Mammary epithelial cell (primary cell): ENCODE measurements at places on chromosomes 1 and 21. TPM values are rescaled to one million over a fixed set of nuclear protein-coding genes. Genes with fewer than 3 reads are reported as not detected.
A peak's percentile ranks its signal among the peaks of the same experiment; 100 is the strongest.

GRCh38 chr1:4634793-4635406 is 19.5 kb upstream of the AJAP1 start:
- no peak for DNase-seq

DNA sequence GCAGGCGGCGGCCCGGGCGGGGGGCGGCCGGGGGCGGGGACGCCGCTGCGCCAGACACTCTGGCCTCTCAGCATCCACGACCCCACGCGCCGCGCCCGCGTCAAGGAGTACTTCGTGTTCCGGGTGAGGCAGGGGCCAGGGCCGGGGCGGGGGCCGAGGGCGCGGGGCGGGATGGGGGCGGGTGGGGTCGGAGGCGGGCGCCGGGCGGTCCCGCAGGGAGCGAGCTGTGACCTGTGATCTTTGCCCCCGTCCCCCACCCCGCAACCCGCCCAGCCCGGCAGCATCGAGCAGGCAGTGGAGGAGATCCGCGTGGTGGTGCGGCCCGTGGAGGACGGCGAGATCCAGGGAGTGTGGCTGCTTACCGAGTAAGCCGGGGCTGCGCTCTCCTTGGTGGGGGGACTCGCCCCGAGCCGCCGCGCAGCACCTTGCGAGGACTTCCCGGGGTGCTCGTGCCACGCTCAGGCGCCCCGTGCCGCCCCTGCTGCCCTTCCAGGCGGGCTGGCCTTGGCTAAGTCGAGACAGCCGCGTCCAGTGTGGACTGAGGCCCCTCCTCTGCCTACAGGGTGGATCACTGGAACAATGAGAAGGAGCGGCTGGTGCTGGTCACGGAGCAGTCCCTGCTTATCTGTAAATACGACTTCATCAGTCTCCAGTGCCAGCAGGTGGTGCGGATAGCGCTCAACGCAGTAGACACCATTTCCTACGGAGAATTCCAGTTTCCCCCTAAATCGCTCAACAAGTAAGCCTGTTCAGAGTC is 514 bp downstream of the TPRG1L start:
- peak; percentile 46 for DNase-seq

Gene SNX27
- total RNA-seq, result 22.7 TPM

Gene TMEM52
- total RNA-seq, result 0.67 TPM

GRCh38 chr21:46060596-46061061 is 37.3 kb upstream of the COL6A2 start:
- peak; percentile 67 for DNase-seq

- peak; percentile 59 for DNase-seq
Measured at GRCh38 chr1:31063631-31064030, 1.9 kb downstream of the PUM1 start.

GRCh38 chr1:7646981-7647901 is 123.9 kb upstream of the VAMP3 start:
- DNase-seq, result peak; percentile 26

Gene VWA1
- total RNA-seq, result 4.1 and 11.3 TPM in 2 replicates

GRCh38 chr1:70288166-70288565 is 66.4 kb downstream of the ANKRD13C start:
- DNase-seq, result no peak

Gene S100A1
- total RNA-seq, result not detected in 2 replicates

DNA sequence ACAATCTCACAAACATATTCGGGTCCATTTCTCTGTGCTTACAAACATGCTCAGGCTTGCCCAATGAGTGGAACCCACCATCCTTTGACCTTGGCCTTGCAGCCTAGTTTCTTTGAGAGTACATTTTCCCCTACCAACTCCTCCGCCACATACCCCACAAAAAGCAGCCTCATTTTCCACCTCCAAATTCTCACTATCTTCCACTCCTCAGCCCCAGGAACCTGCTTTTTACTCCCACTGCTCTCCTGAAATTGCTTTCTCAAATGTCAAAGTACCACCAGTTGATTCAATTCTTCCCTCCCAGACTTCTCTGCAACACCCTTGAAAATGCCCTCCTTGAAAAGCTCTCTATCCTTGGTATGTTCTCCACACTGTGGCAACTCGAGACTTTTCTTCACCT is 103.8 kb downstream of the RUNX1 start:
- DNase-seq, result no peak

DNA sequence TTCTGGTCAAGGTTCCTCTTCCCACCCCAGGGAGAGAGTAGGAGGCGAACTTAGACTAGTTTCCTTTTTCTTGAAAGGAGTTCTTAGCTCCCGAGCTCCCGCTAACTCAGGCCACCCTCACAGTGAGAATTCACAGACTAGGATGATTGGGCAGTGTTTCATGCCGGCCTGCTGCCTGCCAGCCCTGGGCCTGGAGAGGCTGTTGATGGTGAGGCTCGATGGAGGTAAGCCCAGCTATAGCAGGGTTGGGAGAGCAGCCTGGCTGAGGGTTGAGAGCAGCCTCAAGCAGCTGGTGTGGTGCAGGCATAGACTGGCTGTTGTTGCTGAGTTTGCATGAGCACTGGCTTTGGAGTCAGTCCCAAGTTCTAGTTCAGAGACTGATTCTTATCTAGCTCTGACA is 274.4 kb downstream of the MATN1 start:
- DNase-seq, result no peak

GRCh38 chr1:150249936-150250335 is 7.6 kb upstream of the CA14 start:
- DNase-seq, result no peak

- no peak for DNase-seq
Measured at GRCh38 chr1:24713176-24713575, 32.1 kb upstream of the CLIC4 start.

Gene ARTN
- 105 and 164 TPM in 2 replicates for total RNA-seq

Gene SDF4
- total RNA-seq, result 99.5 TPM

GRCh38 chr21:31186916-31187315 is 148.6 kb upstream of the KRTAP19-8 start:
- DNase-seq, result no peak

Gene FAM110D
- total RNA-seq, result not detected in 2 replicates

- DNase-seq, result no peak
Measured at GRCh38 chr1:19698181-19698580, 33.5 kb downstream of the HTR6 start.

Gene SGIP1
- total RNA-seq, result not detected

- no peak for DNase-seq
Measured at GRCh38 chr21:38663282-38663681, 142.4 kb upstream of the ETS2 start.

Gene IFNLR1
- total RNA-seq, result 7.8 TPM

DNA sequence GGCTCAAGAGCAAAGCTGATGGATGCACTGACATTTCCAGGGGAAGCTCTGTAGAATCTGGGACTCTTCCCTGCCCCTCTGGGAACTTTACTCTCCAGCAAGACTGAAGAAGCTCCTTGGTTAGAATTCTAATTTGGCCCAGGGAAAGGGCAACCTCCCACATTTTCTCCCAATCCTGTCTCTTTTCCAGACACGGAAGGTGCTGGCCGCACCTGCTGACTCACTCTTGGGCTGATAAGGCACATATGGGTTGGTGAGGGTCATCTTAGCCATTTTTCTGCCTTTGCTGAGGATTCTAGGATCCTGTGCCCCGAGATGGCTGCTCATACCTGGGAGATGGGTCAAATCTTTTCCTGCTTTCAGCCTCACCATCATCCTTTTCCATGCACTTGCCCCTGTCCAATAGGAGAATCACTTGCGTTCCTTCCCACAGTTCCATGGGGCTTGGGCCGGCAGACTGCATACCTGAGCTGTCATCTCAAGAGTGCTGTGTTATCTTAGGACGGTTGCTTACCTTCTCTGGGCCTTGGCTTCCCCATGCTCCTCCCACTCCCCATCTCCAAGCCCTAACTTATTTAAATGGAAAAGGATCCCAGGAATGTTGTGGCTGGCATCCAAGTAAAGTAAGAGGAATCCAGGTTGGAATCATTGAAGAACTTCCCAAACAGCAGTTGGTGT is 1.3 kb downstream of the TINAGL1 start:
- DNase-seq, result peak; percentile 66

DNA sequence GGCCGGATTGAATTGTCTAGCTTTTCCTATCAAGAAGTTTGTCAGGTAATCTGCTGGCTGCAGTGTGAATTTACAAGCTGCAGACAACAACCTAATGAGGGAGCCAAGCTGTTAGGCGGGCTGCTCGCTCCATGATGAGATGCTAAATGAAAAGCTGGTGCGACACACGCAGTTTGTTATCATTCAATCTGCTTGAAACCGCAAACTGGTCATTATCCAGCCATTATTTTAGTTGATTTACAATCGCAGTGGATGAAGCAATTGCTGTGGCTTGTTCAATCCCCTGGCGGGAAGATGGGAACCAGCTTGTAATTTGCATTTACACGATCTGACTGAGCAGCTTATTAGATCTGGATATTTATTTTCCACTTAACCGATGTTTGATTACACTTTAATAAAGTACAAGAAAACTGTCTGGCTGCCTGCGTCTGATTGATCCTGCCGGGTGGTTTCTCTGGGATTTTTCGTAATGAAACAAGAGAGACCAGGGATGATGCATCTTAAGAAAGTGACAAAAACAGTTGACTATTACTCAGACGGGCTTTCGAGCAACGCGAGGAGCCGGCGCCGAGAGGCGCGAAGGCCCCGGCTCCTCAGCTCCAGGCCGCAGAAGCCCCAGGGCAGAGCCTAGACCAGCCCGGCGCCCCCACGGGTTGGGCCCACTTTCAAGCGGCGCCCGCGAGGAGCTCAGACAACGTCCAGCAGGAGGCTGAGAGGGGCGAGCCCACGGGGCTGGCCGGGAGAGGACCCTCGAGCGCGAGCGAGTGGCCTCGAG is 118.0 kb upstream of the BARHL2 start:
- no peak for DNase-seq

- DNase-seq, result no peak
Measured at GRCh38 chr1:244919320-244920282, 55.3 kb upstream of the HNRNPU start.

DNA sequence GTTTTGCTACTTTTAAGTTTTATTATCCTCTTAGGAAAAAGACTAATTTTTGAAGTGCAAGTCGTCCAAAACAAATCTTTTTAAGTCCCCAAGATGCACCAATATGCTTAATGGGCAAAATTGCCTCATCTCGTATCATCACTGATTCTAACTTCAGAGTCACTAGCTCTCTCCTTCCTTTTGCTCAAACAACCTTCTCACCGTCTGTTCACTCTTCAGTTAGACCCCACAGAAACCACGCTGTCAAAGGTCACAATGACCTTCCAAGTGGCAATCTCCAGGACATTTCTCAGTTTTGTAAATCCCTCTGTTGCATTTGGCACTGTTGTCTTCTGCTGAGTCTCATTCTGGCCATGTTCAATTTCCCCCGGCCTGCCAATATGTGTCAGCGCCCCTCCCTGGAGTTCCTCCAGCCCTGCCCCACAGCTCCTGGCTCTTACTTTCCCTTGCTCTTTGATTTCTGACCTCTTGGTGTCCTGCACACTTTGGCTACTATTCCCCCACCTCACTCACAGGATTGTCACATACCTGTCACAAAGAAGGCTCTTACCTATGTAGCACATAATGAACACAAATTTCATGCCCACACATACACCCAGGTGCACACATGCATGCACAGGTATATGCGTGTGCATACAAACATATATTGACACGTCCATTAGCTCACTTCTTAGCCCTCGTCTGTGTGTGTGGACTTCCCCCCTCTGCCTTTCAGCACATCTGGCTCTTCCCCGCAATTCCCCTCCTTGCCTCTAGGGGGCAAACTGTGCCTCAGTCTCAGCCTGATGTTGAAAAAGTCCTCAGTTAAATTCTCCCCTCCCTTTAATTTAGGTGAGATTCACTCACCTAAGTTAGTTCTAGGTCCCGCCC is 354.0 kb upstream of the DUSP10 start:
- no peak for DNase-seq

Gene FCRL2
- not detected in 2 replicates for total RNA-seq

GRCh38 chr1:244409701-244410100 is 42.0 kb downstream of the ADSS2 start:
- DNase-seq, result no peak

DNA sequence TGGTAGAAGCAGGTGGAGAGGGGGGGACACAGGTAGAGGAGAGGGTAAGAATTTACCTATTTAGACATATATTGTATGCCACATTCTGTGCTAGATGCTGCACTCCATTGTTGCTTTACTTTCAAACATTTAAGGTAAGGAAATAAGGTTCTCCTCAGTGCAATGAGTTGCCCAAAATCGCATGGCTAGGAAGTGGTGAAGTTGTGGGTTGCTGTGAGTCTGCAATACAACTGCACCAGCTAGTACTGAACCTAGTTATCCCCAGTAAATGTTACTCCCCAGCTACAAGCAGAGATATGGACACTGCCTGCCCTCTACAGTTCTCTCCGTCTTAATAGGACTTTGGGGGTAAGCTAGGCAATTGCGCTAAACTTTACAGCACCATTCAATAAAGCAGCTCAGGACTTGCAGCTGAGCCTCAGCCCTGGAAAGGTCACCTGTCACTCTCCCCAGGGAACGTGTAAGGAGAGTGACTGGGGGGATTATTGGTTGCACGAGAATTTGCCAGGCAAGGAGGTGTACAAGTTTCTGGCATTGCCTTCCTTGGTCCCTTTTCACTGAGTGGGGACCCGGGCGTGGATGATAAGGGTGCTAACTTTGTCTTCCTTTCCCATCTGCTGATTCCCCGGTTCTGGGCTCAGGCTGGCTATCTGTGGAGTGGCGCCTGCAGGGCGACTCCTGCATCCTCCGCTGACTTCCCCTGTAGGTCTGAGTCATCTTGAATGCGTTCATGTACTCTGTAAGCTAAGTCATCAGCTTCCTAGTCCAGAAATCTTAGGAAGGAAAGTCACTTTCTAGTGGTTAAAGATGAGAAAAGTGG is 71.3 kb upstream of the CNTN2 start:
- DNase-seq, result peak; percentile 59

Gene CCDC27
- total RNA-seq, result not detected

DNA sequence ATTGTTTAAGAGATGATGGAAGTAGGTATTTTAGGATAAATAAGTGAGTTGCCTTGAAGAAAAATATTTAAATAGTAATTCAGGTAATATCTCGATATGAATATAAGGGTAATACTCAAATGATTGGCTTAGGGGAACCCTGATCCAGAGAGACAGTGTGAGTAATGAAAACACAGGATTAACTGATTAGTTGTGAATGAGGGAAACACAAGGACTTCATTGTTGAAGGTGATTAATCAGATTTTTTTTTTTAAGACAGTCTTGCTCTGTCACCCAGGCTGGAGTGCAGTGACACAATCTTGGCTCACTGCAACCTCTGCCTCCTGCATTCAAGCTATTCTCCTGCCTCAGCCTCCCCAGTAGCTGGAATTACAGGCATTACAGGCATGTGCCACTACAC is 12.7 kb downstream of the SLC25A33 start:
- DNase-seq, result peak; percentile 57

- no peak for DNase-seq
Measured at GRCh38 chr21:42681296-42682206, 28.1 kb downstream of the PDE9A start.

Gene OR2L8
- total RNA-seq, result 0.83 TPM

Gene CRYAA
- not detected for total RNA-seq

Gene CD48
- total RNA-seq, result not detected

Gene TCHHL1
- not detected in 2 replicates for total RNA-seq

- DNase-seq, result no peak
Measured at GRCh38 chr1:207937204-207937603, 26.3 kb upstream of the CD34 start.

- no peak for DNase-seq
Measured at GRCh38 chr1:213531369-213532310, 456.1 kb upstream of the PROX1 start.

DNA sequence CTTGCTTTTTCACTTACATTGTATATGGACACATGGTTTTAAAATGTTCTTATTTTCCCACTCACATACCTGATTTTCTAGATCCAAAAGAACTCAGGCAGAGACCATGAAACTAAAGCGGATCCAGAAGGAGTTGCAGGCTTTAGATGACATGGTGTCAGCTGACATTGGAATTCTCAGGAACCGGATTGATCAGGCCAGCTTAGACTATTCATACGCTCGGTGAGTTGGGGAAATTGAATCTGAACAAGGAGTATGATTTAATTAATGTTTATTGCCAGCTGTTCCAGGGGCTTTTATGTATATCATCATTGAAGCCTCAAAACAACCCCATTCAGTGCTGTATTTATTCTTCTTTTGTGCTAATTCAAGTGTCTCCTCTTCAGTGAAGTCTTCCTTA is 12.7 kb downstream of the GORAB start:
- no peak for DNase-seq
